Activated T-helper 1 cell treated with anti-CD3 and anti-CD28 coated beads, Interleukin-2, amount 50 U/mL, for 16 hours (primary cell): ENCODE measurements at places on chromosomes 2 and 18.
A peak's percentile ranks its signal among the peaks of the same experiment; 100 is the strongest.

- DNase-seq = no peak
Observed at GRCh38 chr2:201888426-201888800, 82.1 kb downstream of the CDK15 start.

DNA sequence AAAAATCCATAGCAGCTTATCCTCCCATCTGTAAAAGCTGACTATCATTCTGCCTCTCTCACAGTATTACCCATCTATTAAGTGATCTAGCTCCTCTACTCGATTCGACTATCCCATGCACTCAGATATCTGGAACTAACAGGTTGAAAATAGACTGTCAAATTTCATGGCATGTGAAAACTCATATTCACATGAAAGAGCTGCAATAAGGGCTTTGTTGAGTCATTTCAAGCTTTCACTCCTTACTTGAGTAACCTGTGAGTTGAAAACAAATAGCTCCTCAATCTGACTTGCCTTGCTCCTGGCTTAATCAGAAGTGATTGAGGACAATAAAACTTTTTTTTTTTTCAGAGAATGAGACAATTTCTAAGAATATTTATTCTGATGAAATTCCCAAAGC lies 192.4 kb upstream of the ERBB4 start:
- DNase-seq = no peak

DNA sequence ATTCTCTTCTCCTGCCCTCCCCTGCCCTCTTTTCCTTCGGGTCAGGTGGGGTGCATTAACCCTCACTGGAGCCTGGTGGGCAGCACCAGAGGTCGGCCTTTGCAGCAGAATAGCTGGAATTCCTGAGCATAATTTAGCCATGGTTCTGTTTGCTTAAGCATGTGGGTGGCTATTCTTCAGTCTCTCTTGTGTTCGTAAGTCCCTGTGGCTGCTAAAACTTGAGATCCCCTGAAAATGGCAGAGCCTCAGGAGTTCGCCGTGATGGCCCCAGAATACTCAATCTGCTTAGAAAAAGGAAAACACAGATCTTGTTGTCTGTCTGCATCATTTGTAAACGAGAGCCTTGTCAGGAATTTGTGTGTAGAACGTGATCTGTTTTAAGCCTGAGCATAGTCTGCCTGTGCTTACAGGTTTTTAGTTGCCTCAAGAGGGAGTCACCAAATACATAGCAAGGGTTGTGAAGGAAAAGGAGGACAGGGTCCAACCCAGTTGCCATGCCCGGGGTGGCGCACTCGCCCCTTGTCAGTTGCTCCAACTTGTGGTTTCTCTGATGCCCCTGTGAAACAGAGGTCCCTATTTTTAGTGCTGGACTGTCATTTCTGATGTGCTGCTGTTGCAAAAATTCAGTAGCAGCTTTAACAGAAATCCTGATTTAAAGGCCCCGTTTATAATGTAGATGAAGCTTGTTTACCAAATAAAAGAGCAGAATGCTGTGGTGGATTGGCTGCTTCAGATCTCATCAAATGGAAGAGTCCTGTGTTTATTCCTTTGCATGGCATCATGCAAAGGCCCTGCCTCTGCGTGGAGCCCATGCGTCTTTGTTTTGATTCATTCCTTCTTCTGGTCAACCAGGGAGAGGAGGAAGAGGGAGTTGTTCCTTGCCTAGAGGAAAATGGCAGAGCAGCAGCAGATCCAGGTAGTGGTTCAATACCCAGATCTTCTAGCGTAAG lies 74.8 kb downstream of the WDSUB1 start:
- DNase-seq = no peak

- no peak for DNase-seq
Observed at GRCh38 chr2:171323971-171324528, 109.7 kb downstream of the METTL8 start.

DNA sequence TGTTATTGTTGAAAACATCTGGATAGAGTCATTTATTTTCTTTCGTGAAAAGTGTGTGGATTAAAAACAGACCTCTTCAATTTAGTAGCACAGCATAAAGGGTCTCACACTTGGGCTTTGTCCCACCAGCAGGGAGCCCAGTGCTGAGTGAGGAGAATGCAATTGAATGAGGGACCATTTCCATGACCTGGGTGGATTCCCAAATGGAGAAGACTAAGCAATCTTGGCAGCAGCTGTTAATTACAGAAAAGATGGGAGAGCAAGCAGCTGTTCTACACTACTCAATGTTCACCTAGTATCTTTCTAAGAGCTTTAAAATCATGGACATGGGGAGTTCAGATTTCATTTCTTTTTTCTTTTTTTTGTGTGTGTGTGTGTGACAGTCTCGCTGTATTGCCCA lies 121.8 kb upstream of the FN1 start:
- DNase-seq = no peak

DNA sequence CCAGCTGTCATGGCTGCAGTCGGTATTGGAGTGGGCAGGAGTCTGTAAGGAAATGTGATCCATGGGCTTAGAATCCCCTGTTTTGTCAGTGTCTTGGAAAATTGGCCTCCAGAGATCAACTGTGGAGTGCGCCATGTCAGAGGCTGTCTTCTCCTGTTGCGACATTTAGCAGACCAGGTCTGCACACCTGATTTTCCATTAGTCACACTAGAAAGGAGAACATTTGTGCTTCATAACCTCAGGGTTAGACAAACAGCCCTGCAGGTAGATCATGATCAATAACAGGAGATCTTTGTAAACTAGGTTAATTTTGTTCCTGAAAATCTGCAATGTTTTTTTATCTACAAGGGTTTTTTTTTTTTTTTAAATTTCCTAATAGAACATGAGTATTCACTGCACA lies 28.0 kb downstream of the LDLRAD4 start:
- no peak for DNase-seq

- no peak for DNase-seq
Observed at GRCh38 chr2:112939425-112939824, 28.5 kb downstream of the IL37 start.

GRCh38 chr2:41886757-41887156 lies 161.1 kb upstream of the PKDCC start:
- DNase-seq = no peak

GRCh38 chr2:241950413-241951315 lies 81.1 kb downstream of the RTP5 start:
- peak; percentile 35 for DNase-seq

- DNase-seq = no peak
Observed at GRCh38 chr2:152600697-152601096, 116.6 kb downstream of the PRPF40A start.

DNA sequence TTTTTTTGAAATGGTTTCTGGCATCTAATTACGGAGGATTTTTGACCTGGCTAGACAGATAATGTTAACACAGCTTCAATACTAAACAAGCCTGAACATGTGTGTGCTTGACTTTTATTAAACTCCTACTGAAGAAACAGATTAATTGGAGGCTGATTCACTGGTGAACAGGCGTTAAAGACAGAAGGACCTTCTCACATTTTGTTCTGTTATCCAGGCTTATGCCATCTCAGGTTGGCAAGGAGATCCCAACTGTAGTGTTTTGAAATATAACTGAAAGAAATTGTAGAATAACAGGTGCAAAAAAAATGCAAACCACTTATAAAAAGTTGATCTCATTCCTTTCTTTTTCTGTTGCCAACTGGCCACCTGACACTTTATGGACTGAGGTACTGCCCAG lies 269.6 kb downstream of the ARHGAP15 start:
- DNase-seq = no peak

DNA sequence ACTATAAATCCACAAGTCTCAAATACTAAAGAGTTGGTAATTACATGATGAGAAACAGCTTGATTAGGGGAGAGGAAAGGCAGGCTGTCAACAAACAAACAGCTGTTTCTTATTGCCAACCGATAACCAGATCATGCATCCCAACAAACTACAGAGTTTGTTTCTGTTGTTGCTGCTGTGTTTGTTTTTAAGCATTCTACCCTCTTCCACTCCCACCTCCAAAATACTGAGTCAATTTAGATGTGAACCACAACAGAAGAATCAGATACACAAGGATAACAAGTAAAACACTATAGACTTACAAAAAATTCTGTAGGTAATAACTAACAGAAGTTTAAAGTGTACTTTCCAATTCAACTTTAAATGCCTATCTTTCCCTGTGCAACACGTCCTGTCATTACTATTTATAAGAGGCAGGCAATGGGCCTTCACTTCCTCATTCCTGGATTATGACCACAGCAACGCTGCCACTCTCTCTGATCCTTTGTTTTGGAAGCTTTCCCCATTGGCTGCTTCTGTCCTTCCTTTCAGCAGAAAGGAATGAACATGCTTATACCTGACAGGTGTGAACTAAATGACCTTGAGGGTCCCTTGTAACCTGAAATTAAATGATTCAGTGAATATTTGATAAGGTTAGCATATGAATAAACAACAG lies 152.0 kb downstream of the SRBD1 start:
- no peak for DNase-seq

GRCh38 chr2:42905341-42906110 lies 113.1 kb upstream of the HAAO start:
- DNase-seq = no peak

- no peak for DNase-seq
Observed at GRCh38 chr18:79355433-79356335, 40.0 kb upstream of the NFATC1 start.

- no peak for DNase-seq
Observed at GRCh38 chr18:66124394-66124793, 373.6 kb downstream of the CDH7 start.

- no peak for DNase-seq
Observed at GRCh38 chr2:10481055-10481665, 33.0 kb upstream of the ODC1 start.

GRCh38 chr2:241161646-241162281 lies 11.5 kb downstream of the PPP1R7 start:
- DNase-seq = no peak

DNA sequence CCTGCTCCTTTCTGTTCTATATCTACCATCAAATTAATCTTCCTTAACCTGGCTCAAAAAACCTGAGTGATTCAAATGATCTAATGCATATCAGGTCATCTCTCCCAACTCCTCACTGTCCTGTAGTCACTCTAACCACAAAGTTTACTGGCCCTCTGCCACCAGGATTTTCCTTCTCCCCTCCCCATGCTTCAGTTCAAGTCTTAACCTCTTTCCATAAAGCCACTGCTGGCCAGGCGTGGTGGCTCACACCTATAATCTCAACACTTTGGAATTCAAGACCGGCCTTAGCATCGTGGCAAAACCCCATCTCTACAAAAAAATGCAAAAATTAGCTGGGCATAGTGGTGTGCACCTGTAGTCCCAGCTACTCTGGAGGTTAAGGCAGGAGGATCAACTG lies 7.5 kb upstream of the SP3 start:
- no peak for DNase-seq

DNA sequence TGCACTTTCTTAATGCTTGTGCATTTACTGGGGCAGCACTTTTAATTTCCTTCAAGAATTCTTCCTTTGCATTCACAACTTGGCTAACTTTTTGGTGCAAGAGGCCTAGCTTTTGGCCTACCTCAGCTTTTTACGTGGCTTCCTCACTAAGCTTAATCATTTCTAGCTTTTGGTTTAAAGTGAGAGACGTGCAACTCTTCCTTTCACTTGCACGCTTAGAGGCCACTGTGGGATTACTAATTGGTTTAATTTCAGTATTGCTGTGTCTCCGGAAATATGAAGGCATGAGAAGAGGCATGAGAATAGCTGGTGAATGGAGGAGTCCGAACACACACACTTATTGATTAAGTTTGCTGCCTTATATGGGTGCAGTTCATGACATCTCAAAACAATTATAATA lies 354.1 kb downstream of the DLGAP1 start:
- no peak for DNase-seq

- DNase-seq = no peak
Observed at GRCh38 chr2:37585295-37585908, 86.0 kb downstream of the CDC42EP3 start.

GRCh38 chr2:218296847-218297246 lies 4.5 kb upstream of the TMBIM1 start:
- DNase-seq = no peak

GRCh38 chr2:64666810-64667438 lies 13.2 kb upstream of the SERTAD2 start:
- DNase-seq = no peak

DNA sequence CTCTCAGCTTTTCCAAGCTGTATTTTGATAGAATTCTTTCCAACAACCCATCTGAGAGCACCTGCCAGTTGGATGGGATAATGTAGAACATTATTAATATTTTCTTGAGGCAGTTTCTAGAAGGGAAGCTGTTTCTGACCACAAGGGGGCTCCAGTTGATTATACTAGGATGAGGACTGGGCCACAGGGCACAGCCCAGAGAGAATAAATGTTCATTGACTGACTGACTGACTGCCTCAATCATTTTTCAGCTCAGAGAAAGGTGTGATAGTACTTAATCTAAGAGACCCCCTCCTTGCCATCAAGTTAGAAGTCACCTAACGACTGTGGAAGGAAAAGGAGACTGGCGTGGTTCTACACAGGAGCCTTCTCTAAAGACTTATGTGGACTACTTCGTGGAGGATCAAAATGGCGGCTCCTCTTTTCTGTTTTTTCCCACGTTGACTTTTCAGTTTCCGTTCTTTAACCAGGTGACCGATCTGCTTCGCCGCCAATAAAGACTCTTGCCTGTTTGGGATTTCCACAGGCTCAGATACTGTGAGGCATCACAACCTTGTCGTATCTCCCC lies 31.9 kb upstream of the CREG2 start:
- peak; percentile 20 for DNase-seq

- DNase-seq = no peak
Observed at GRCh38 chr2:1503471-1504310, 90.4 kb downstream of the TPO start.

DNA sequence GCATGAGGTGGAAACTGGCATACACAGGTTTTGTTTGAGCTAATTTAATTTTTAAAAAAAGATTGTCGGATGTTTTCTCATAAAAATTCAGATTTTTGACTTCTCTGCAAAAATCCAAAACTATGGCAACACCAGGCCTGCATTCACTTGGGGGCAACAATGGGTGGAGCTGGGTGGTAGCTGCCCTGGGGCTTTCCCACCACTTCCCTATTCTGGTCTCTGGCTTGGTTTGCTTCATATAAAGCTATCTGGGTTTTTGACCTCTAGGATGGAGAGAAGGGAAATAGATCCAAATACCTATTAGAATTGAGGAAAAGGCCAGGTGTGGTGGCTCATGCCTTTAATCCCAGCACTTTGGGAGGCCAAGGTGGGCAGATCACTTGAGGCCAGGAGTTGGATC lies 5.5 kb upstream of the CYP27A1 start:
- no peak for DNase-seq
